Psoas muscle (tissue), 8 donors: ENCODE measurements at places on chromosomes 6 and 20. TPM values are rescaled to one million over a fixed set of nuclear protein-coding genes. Genes with fewer than 3 reads are reported as not detected.

- no peak for DNase-seq
- no peaks in the 10 kb centered on the region for H3K36me3 ChIP-seq
- no peaks in the 10 kb centered on the region for H3K27me3 ChIP-seq
- no peak overlapping the region for H3K27ac ChIP-seq
- no peaks in the 10 kb centered on the region for H3K4me1 ChIP-seq
- no peak overlapping the region for H3K4me3 ChIP-seq
Measured at GRCh38 chr6:32551410-32551809, 21.3 kb upstream of the HLA-DRB5 start.

DNA sequence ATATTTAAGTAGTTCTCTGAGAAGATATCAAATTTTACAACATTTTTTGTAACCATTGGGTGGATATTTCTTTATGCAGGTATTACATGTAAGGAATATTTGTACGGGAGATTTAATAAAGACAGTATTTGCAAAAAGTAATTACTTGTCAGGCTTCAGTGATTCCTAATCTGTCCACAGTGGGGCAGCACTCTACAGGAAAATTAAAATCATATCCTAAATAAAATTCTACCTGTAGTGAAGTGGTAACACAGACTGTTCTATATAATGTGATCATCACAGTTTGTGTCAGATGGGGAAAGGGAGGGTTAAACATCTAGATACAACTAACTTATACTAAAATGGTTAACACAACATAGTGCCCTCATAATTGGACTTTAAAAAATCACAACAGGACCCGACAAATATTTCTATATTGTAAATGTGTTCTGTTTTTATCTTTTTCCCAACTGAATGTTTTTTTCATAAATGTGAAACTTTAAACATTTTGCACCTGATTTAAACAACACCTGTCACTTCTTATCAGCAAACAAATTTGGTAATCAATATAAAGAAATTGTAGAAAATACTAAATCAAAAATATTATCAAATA, 145.6 kb upstream of the MANEA start:
- no peak overlapping the region for H3K4me3 ChIP-seq
- no peak for DNase-seq
- H3K27me3 ChIP-seq, result no peaks in the 10 kb centered on the region
- no peaks in the 10 kb centered on the region for H3K36me3 ChIP-seq

GRCh38 chr6:49646130-49646824, 9.6 kb upstream of the RHAG start:
- H3K36me3 ChIP-seq, result no peaks in the 10 kb centered on the region
- DNase-seq, result no peak
- H3K4me1 ChIP-seq, result no peaks in the 10 kb centered on the region
- H3K27me3 ChIP-seq, result no peaks in the 10 kb centered on the region

GRCh38 chr6:10210052-10210451, 204.8 kb downstream of the TFAP2A start:
- H3K27ac ChIP-seq, result no peak overlapping the region
- H3K4me3 ChIP-seq, result no peak overlapping the region
- no peak for DNase-seq
- no peaks in the 10 kb centered on the region for H3K4me1 ChIP-seq
- H3K27me3 ChIP-seq, result no peaks in the 10 kb centered on the region

The SRMS gene
- total RNA-seq, result not detected

GRCh38 chr6:12324099-12324498, 33.9 kb downstream of the EDN1 start:
- H3K4me1 ChIP-seq, result no peaks in the 10 kb centered on the region
- no peaks in the 10 kb centered on the region for H3K27me3 ChIP-seq
- no peak for DNase-seq
- H3K4me3 ChIP-seq, result no peak overlapping the region

DNA sequence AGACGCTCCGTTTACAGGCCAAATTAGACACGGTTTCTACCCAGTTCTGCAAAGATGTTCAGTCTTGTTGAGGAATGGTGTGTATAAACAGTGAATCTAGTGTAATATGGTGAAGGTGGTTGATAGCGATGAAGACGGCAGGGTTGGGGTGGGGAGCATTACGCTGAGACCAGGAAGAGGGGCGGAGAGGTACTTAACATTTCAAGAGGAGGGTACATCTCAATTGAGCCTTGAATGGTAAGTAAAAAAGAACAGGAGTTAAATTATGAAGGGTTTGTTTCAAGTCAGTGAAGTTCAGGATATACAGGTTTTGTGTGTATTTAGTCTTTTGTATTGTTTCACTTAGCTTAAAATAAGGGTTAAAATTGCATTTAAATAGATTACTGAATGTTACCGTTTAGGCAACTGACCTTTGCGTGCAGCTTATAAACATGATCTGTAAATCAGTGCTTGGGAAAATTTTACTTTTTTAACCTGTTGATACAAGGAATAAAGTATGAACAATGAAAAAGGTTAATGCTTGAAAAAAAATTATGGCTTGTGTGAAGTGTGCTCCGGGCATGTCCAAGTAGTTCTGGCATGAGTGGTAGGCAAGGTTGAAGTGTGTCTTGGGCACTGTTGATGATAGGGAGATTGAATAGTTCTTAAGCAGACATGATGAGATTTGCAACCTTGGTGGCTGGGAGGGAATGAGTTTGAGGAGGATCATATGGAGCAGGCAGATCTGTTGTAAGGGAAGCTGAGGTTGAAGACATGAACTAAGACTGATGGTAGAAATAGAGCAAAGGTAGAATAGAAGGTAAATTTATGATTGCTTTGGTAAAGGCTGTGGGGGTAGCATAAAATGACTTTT, 842 bp downstream of the POLR1C start:
- peaks cover 18% of the 10 kb centered on the region for H3K36me3 ChIP-seq
- H3K4me1 ChIP-seq, result peaks cover 30% of the 10 kb centered on the region
- peak overlapping the region; percentile 94 for H3K4me3 ChIP-seq
- peak overlapping the region; percentile 94 for H3K27ac ChIP-seq
- no peak for DNase-seq
- no peaks in the 10 kb centered on the region for H3K27me3 ChIP-seq
